ENCODE measurements at places on chromosomes 2 and 18.

GRCh38 chr18:1965016-1965415 lies 606.3 kb downstream of the METTL4 start:
- DNase-seq, result no peak

GRCh38 chr18:35477974-35478373 lies 19.8 kb downstream of the INO80C start:
- no peak for DNase-seq

DNA sequence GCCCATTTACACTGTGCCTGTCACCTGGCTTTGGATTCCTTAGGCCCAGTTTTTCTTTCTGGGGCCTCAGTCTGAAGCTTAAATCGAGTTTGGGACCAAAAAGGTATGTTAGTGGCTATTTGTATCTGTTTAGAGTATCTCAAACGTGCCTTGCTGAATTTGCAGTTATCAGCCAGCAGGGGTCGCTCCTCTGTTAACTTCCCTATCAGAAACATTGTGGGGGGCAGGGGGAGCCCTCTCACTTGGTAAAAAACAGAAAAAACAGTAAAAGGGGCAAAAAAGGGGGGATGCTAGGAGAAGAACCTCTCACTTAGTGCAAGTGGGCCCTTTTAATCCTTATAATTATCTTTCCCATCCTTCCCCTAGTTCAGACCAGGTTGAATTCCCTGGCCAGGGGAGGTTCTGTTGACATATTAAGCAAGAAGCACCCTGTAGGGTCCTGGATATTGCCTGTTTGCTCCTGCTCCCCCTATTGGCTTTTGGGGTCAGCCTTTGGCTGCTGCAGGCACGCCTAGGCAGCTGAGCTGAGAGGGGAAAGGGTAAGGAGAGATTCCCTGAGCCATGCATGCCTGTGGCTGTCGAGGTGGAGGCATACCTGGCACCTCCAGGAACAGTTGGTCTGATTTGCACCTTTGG lies 8.8 kb upstream of the IFIH1 start:
- DNase-seq, result no peak

GRCh38 chr2:18299423-18300212 lies 260.8 kb downstream of the RDH14 start:
- DNase-seq, result peak; percentile 93

- peak; percentile 91 for DNase-seq
Measured at GRCh38 chr2:18991177-18992168, 366.9 kb downstream of the OSR1 start.

DNA sequence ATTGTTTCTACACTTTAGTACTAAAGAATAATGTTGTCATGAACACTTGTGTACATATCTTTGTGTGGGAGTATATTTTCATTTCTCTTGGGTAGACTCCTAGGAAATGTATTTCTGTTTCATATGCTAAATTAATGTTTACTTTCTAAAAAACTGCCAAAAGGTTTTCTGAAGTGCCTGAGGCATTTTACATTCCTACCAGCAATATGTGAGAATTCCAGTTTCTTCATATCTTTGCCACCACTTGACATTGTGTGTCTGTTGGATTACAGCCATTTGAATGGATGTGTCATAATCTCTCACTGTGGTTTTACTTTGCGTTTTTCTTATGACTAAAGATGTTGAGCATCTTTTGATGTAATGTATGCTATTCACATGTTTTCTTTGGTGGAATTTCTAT lies 428.2 kb upstream of the KCNH7 start:
- DNase-seq, result peak; percentile 92

- peak; percentile 92 for DNase-seq
Measured at GRCh38 chr18:23828426-23828825, 139.2 kb downstream of the LAMA3 start.

DNA sequence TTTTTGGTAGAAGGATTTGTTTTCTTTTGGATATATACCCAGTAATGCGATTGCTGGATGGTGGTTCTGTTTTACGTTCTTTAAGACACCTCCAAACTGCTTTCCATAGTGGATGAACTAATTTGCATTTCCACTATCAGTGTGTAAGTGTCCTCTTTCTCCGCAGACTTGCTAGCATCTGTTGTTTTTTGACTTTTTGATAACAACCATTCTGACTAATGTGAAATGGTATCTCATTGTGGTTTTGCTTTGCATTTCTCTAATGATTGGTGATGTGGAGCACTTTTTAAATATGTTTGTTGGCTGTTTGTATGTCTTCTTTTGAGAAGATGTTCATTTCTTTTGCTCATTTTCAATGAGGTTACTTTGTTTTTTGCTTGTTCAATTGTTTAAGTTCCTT lies 260.9 kb upstream of the CWC22 start:
- DNase-seq, result no peak

GRCh38 chr2:59560769-59561168 lies 992.7 kb downstream of the BCL11A start:
- DNase-seq, result no peak
